ENCODE measurements at places on chromosomes 11 and 22.

GRCh38 chr22:36432592-36433317 lies 45.0 kb upstream of the MYH9 start:
- DNase-seq: no peak

DNA sequence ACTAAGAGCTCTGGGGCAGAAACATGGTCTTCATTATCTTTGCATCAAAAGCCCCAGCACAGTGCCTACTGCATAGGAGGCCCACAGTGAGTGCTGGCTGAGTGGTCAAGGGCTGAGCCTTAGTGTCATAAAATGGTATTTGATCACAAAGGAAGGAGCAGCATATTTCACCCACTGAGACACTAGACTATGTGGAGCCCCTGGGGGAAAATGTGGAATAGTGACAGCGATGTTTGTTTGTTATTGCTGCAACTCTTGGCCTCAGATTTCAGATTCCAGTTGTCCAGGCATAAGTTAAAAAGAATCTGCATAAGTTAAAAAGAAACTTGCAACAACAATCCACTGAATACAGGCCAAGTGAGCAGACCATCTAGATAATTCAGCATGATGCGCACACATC lies 7.0 kb downstream of the KIRREL3 start:
- DNase-seq: no peak

DNA sequence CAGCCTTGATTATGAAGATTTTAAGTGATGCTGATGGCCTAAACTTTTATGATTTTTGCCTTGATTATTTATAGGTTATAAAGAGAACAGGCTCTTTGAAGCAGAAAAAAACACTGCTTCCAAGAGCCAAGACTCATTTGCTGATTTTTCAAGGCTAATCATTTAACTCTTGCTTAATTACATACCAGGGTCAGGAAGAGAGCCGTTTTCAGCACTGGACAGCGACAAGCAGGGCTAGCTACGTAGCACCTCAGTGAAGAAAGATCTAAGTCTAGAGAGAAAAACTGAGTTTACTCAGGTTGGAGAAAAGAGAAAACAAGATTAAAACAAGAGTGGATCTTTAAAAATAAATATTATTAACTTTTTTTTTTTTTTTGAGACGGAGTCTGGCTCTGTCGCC lies 615.4 kb upstream of the B3GAT1 start:
- peak; percentile 34 for DNase-seq

- no peak for DNase-seq
Observed at GRCh38 chr11:21285104-21285503, 615.7 kb downstream of the NELL1 start.

DNA sequence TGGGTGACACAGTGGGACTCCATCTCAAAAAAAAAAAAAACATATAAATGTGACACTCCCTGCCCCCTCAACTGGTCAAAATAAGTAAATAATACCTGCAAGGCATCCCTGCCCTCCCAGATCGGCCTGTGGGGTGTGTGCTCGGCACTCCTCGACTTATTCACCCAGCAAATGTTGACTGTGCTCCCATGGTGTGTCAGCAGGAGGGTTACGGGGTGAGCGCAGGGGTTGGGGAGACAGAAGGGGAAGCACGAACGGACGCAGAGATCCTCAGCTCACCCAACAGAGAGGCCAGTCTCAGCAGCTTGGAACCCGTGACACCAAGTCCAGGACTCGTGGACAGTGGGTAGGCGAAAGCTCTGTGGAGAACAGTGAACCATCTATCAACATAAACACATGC lies 1.6 kb upstream of the ADM2 start:
- no peak for DNase-seq

- DNase-seq: peak; percentile 83
Observed at GRCh38 chr22:45218976-45219375, 21.7 kb downstream of the KIAA0930 start.

GRCh38 chr11:789943-790342 lies at the start of gene CEND1:
Gene CEND1 (minus strand): TSS chr11:790090. CDS start chr11:788576, 1,514 bp downstream.
- peak; percentile 73 for DNase-seq

- no peak for DNase-seq
Observed at GRCh38 chr22:25492162-25492561, 72.3 kb upstream of the GRK3 start.

DNA sequence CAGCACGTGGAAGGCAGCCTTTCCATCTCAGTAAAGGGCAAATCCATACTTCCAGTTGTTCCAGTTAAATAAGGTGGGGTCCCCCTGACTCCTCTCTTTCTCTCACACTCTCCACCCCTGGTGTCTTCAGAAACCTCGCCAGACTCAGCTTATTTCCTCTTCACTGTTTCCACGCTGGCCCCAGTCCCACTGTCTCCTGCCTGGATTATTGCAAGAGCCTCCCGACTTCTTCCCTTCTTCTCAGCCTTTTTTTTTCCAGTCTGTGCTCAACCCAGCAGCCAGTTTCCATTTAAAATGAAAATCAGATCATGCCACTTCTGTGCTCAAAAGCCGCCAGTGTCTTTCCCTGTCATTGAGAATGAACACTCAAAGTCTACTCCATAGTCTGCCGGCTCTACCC lies 131.4 kb downstream of the PKNOX2 start:
- DNase-seq: no peak

GRCh38 chr11:75659836-75660235 lies 9.0 kb downstream of the MAP6 start:
- DNase-seq: no peak

DNA sequence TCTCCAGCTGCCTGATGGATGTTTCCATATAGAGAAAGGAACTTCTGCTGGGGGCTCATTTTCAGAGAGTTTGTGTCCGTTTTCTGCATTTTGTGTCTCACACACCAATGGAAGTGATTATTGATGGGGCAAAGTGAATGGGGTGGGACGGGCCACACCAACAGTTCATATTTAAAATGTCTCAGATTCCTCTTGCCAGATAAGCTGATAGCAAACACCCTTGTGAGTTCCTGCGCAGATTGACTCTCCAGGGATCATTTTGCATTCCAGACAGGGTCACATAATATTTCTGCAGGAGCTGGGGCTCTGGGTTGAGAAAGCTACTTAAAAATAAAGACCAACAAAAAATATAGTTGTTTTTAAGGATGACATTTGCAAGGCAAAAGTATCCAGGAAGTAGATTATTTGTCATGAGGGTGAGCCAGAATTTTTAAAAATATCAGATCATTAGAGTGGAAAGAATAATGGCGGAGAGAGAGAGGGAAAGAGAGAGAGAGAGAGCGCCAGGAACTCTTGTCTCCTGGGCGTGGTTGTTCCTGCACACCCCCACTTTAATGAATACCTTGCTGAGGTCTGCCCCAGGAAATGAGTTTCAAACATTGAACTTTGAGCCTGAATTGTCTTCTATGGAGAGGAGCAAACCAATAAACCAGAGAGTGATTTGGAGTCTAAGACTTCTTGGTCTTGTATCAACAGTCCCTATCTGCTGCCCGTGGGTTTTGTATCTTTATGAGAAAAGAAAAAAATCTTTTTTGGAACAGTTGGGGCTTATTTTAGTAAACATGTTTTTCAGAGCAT lies 33.3 kb downstream of the MICAL2 start:
- DNase-seq: no peak

DNA sequence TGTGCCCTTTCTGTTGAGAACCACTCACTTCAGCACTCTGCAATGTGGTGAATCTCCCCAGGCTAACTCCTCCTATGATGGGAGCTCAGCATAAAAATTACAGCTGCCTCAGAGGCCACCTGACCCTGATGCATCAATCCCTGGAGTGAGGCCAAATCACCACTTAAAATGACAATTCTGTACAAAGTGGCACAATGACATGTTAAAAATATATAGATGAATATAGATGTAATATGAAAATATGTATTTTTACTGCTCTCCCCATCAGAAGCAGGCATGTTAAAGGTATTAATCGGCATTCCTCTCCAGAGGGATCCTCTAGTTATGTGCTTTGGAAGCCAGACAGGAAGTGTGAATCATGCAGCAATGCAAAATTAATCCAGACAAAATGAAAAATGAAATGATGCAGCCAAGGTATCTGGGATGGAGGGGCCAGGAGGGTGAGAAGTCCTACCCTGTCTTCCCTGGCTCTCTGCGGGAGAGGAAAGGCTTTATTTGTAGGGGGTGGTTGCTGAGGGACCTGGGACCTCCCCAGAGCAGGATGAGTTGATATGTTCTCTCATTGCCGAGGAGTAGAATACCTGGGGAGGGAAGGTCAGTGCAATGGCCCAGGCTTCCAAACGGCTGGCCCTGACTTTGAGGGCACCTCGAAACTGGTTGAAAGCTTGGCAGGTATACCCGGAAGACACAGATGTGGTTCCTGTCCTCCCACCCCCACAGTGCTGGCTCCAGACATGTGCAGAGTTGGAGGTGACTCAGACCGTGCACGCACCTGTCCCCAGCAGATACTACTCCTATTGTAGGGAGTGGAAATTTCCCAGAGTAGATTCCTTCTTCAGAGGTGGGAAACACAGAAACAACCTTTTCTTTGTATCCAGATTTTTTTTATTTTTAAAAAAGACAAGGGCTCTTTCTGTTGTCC lies 347.9 kb upstream of the NCAM1 start:
- DNase-seq: no peak

DNA sequence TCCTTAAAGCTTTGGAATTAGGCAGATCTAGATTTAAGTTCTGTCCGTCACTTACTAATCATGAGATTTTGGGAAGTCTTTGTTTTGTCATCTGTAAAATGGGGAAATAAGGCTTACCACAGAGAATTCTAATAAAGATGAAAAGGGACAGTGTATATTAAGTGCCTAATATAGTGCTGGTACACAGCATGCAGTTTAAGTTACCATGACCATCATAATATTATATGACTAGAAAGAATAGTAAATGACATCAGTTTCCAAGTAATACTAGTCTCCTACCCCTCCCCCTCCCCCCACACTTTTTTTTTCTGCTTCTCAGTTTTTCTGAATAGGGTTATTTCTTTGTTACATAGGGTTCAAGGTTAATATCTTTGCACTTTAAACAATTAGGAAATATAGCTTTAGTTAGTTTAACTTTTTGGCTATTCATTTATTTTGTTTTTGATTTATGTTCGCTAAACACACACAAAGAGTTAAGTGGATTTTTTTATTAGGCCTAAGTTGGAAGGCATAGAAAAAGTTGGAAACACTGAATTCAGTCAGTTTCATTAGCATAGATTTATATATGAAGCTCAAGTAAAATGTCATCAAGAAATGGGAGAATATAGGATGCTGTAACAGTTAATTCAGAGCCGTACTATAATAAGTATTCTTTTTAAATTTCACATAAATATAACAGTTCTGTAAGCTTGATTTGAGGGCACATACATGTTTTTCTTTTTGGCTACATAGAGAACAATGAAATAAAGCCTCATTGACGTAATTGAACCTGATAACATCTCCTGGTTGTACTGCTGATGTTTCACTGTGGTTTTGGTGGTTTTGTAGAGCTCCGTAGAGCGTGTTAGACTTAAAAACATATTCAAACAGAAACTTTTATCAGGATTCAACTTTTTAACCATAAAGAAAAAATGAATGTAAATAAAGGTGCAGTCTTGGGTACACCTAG lies 121.2 kb downstream of the PDE3B start:
- peak; percentile 88 for DNase-seq

- DNase-seq: peak; percentile 39
Observed at GRCh38 chr11:111441443-111441842, 62.4 kb upstream of the POU2AF1 start.
